ENCODE measurements at places on chromosomes 3 and 15. TPM values are rescaled to one million over a fixed set of nuclear protein-coding genes. Genes with fewer than 3 reads are reported as not detected.

Gene CDCP1
- 2.5 TPM for total RNA-seq

Gene STAG1
- total RNA-seq: 32.3 TPM

Gene ZNF662
- 0.54 TPM for total RNA-seq

Gene TIMP4
- total RNA-seq: 0.56 TPM

Gene C2CD4A
- not detected for total RNA-seq

DNA sequence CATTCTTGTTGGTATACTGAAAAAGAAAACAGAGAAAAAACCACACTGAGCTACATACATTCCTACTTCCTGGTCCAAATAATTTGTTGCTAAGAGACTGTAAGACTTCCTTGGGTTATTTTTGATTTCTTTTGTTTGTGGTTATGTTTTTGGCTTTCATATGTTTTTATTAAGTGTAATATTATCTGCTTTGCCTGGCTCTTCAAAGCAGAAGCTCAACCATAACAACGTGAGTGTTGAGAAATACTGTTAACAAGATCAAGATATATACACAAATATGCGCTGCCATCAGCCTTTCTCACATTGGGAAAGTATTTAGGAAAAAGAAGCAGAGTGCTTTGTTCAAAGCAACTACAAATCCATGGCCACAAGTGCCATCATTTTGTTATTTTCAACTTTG is 556.2 kb upstream of the CBLB start:
- H3K4me3 ChIP-seq: no peak overlapping the region
- peaks cover 17% of the 10 kb centered on the region for H3K4me1 ChIP-seq

DNA sequence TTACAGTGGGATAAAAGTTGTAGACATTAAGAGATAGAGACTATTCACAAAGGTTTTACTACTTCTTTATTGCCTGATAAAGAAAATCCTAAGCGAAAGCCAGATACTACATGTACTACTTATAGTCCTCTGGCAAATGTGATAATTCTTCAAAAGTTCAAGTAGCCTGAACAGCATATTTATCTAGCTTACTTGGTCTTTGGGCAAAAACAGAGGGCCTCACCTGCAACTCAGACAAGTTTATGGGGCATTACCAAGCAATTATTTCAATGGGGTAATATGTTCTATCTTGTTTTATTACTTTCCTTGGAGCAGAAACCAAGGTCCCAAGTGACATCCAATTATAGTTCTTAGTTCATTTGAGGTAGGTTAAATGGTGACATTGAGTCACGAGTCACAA is 390.1 kb upstream of the ARHGEF26 start:
- no peaks in the 10 kb centered on the region for H3K36me3 ChIP-seq
- no peak overlapping the region for H3K27ac ChIP-seq
- DNase-seq: no peak
- H3K27me3 ChIP-seq: no peaks in the 10 kb centered on the region
- no peaks in the 10 kb centered on the region for H3K4me1 ChIP-seq
- H3K4me3 ChIP-seq: no peak overlapping the region

DNA sequence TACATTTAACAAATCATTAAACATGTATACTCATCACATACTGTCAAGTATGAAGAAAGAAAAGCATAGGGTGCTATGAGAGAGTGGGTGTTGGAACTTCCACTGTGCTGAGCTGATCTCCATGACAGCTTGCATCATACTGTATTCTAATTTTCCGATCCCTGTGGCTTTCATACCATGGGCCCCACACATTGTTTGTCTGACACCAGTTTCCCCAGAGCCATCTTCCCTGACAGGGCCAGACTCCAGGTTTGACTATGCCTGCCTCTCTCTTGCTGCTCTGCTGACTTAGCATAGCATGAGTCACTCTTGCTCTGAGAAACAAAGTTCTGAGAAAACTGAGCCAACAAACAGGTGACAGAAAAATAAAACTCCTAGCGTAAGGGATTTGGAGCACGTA is 37.0 kb upstream of the CASR start:
- H3K4me1 ChIP-seq: no peaks in the 10 kb centered on the region
- H3K36me3 ChIP-seq: no peaks in the 10 kb centered on the region
- H3K4me3 ChIP-seq: no peak overlapping the region
- H3K27me3 ChIP-seq: no peaks in the 10 kb centered on the region
- no peak for DNase-seq

DNA sequence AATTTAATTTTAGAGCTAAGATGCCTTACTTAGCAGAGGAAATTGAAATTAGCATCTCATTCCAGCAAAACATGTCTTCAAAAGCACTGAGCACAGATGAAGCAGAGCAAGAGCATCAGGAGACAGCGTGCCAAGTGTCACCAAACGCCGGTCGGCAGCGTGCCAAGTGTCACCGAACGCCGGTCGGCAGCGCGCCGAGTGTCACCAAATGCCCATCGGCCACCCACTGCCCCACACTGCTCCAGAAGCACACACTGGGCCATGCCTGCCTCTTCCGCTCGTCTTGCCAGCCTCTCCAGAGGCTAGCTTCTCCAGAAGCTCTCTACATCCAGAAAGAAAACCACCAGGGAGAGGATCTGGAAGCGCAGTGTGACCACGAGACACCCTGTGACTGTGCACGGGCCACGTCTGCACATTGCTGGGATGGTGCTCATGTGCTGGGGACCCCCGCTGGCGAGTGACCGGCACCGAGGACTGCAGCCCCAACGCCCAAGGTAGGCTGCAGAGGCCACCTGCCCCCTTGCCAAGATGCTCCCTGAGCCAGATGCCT is 37.8 kb downstream of the CYFIP1 start:
- H3K27me3 ChIP-seq: no peaks in the 10 kb centered on the region
- DNase-seq: no peak
- H3K4me1 ChIP-seq: no peaks in the 10 kb centered on the region
- no peak overlapping the region for H3K27ac ChIP-seq
- peaks cover 57% of the 10 kb centered on the region for H3K36me3 ChIP-seq

DNA sequence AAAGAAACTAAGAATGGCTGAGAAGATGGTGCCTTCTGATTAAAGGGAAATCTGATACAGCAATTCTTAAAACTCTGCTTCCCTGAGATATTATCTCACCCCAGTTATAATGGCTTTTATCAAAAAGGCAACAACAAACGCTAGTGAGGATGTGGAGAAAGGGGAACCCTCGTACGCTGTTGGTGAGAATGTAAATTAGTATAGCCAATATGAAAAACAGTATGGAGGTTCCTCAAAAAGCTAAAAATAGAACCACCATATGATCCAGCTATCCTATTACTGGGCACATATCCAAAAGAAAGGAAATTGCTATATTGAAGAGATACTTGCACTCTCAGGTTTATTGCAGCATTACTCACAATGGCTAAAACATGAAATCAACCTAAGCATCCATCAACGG is 65.1 kb downstream of the GOLIM4 start:
- no peak overlapping the region for H3K4me3 ChIP-seq
- no peaks in the 10 kb centered on the region for H3K27me3 ChIP-seq
- peaks cover 21% of the 10 kb centered on the region for H3K36me3 ChIP-seq
- H3K4me1 ChIP-seq: peaks cover 3% of the 10 kb centered on the region

DNA sequence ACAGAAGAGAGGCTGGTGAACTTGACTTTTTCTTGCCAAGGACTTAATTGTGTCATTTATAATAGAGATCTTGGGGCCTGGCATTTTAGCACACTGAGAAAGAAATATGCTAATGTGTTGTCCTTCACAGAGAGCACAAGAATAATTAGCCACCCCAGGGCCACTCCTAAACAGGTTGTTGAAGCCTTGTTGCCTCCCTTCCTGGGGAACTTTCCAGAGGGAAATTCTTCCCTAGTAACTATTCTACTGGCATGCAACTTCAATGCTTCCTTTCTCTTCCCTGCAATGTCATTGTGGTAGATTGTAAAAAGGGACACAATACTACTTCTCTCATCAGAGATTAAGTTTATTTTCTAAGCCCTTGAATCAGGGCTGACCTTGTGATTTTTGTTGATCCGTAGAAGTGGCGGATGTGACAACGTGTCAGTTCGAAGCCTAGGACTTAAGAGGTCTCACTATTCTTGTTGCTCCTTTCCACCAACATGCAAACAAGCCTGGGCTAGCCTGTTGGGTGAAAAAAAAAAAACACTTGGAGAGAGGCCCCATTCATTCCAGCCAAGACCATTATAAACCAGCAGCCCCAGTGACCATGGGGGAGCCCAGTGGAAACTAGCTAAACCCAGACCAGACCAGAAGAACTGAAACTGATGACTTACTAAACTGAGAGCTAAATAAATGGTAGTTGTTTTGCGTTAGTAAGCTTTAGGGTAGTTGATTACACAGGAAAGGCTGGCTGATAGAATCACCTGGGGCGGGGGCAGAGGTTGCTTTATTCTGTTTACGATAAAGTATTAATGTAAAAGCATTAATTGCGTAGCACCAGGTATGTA is 287.2 kb downstream of the SHQ1 start:
- no peak overlapping the region for H3K4me3 ChIP-seq
- H3K36me3 ChIP-seq: no peaks in the 10 kb centered on the region
- no peaks in the 10 kb centered on the region for H3K27me3 ChIP-seq
- H3K4me1 ChIP-seq: no peaks in the 10 kb centered on the region

DNA sequence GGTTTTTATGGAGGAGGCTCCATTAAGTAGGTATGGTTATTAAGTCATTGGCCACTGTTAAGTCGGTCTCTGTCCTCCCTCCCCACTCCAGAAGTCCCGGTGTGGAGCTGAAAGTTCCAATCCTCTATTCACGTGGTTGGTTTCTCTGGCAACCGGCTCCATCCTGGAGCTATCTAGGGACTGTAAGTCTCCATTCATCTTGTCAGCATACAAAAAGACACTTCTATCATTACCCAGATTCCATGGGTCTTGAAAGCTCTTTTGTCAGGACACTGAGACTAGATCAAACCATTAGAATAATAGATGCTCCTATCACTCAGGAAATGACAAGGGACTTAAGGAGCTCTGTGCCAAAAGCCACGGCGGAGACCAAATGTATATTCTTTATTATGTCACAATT is 110.3 kb downstream of the PIK3CB start:
- H3K27me3 ChIP-seq: no peaks in the 10 kb centered on the region
- H3K27ac ChIP-seq: no peak overlapping the region
- H3K36me3 ChIP-seq: no peaks in the 10 kb centered on the region
- no peak for DNase-seq

DNA sequence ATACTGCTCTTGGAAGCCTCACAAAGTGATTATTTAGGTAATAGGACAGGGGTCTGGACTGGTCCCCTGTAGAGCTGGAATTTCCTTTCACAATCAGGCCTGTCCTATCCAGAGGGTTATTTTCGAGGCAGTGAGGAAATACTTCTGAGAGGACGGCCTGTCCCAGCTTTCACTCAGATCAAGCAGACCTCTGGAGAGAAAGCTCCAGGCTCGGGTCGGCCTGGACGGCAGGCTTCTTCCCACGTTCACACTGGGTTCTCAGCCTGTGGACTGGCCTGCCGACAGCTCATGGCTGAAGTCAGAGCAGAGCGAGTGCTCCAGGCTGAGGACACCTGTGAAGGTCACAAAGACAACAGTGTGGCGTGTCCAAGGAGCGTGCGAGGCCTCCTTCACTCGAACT is 405.3 kb downstream of the VPS13C start:
- H3K4me3 ChIP-seq: no peak overlapping the region
- H3K27ac ChIP-seq: no peak overlapping the region
- H3K4me1 ChIP-seq: no peaks in the 10 kb centered on the region
- H3K27me3 ChIP-seq: no peaks in the 10 kb centered on the region
- DNase-seq: no peak
- H3K36me3 ChIP-seq: no peaks in the 10 kb centered on the region

DNA sequence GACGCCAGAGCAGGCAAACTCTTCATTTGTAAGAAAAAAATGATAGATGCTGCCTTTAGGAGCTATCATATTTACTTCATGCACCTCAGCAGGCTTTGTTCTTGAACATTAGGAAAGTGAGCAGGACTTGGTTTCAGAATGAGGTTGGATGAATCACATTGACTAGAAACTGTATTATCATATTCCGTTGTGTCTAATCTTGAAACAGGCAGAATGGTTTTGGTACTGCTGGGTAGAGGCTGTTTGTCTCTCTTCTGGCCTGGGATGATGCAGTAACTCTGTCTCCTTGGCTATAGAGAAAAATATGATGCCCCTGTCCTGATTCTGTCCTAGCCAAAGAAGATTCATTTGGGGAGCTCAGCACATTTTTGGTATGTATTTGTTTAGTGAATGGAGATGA is 344.2 kb upstream of the GRM7 start:
- no peak overlapping the region for H3K27ac ChIP-seq
- no peaks in the 10 kb centered on the region for H3K36me3 ChIP-seq
- DNase-seq: no peak
- no peak overlapping the region for H3K4me3 ChIP-seq

DNA sequence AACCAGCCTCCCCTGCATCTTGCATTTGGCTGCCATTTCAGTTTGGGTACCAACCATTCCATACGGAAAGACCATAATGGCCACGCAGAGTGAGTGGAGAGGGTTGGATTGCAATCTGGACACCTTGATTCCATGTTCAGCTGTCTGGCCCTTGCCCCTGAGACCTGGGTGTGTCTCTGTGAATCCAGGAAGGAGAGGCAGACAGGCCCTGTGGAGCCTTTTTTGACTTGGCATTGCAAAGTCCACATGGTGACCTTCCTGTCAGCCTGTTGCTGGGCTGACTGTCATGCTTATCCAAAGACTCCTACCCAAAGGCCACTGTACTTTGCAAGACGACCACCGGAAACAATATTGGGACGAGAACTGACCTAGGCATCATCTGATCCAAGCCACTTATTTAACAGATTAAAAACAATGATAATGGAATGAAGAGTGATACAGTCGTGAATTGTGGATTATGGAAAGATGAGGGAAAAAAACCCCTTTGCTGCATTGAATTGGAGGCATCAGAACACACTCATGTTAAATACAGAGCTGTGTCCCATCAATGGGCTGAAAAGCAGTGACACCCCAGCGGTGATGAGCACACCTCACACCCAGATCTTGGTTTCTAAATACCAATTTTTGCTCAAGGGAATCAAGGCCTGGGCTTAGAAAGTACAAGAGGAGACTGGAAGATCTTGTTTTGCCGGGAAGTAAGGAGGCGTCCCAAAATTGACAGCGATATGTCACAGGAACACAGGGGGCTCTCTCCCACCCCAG is 86.0 kb downstream of the LRRK1 start:
- H3K27me3 ChIP-seq: no peaks in the 10 kb centered on the region
- no peak for DNase-seq
- 0 out of 2 replicates have a peak, but pooled peaks cover 2% of the 10 kb centered on the region for H3K36me3 ChIP-seq
- H3K4me3 ChIP-seq: no peak overlapping the region
- H3K4me1 ChIP-seq: peaks cover 2% of the 10 kb centered on the region
- no peak overlapping the region for H3K27ac ChIP-seq

- H3K27ac ChIP-seq: no peak overlapping the region
- H3K27me3 ChIP-seq: peaks cover 87% of the 10 kb centered on the region
- no peak overlapping the region for H3K4me3 ChIP-seq
- no peaks in the 10 kb centered on the region for H3K4me1 ChIP-seq
- no peak for DNase-seq
These were observed 5.6 kb upstream of the ISLR2 start for GRCh38 chr15:74124759-74125158.

GRCh38 chr3:195718477-195718984 is 2.2 kb upstream of the MUC20 start:
- H3K4me1 ChIP-seq: no peaks in the 10 kb centered on the region
- no peaks in the 10 kb centered on the region for H3K36me3 ChIP-seq
- no peak overlapping the region for H3K27ac ChIP-seq
- H3K27me3 ChIP-seq: peaks cover 20% of the 10 kb centered on the region
- H3K4me3 ChIP-seq: no peak overlapping the region
- no peak for DNase-seq

- peaks cover 4% of the 10 kb centered on the region for H3K27me3 ChIP-seq
- no peak for DNase-seq
- H3K4me3 ChIP-seq: no peak overlapping the region
- H3K4me1 ChIP-seq: no peaks in the 10 kb centered on the region
- H3K27ac ChIP-seq: no peak overlapping the region
These were observed 84.6 kb upstream of the PFN2 start for GRCh38 chr3:150055332-150055731.
